ENCODE measurements at places on chromosomes 1 and 21.

GRCh38 chr1:2050793-2051682 lies 827 bp downstream of the PRKCZ start:
- no peak for DNase-seq

GRCh38 chr1:151703813-151704212 lies 12.8 kb downstream of the CELF3 start:
- no peak for DNase-seq

GRCh38 chr1:169364948-169365347 lies 2.6 kb downstream of the NME7 start:
- no peak for DNase-seq

GRCh38 chr1:116352349-116352813 lies 20.7 kb upstream of the ATP1A1 start:
- DNase-seq = no peak

GRCh38 chr1:245090491-245091090 lies 64.2 kb upstream of the KIF26B start:
- DNase-seq = no peak

DNA sequence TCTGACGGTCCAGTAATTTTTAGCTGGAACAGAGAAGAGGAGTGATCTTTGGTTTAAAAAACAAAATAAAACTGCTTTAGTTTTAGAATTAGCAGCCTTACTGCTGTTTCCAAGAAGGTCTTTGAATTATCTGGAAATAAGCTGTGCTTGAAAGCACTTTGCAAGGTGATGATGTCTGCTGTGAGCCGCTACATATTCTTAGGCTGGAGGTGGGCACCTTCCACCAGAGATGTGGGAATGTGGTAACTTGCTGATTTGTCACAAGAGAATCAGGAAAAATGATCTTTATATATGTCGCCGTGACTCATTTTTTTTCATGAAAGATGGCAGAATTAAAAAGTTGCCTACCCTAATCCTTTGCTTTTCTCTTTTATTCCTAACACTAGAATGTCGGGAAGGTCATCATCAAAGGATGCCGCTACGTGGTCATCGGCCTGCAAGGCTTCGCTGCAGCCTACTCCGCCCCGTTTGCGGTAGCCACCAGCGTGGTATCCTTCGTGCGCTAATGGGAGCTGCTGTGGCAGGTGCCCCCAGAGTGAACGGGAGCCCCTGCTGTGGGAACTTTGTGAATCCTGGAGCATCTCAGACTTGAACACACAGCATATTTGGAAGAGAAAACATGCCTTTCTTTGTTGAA lies 6.2 kb downstream of the C1orf115 start:
- no peak for DNase-seq

DNA sequence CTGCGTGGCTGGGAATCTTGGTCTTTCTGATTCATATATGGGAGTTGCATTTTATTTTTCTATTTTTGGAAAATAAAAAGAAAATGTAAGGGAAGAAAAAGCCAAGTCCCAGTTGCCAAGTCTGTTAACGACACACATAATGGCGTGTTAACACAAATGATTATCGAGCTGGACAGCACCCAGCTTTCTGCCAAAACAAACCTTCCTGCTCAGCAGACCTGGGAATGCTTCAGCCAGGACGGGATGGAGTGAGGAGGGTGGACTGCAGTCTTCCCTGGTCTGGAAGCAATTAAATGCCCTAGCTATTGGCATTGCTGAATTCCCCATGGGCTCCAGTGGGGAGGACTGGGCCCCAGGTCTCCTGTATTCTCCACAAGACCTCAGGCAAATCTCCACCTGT lies 184.2 kb upstream of the USP24 start:
- DNase-seq = no peak

DNA sequence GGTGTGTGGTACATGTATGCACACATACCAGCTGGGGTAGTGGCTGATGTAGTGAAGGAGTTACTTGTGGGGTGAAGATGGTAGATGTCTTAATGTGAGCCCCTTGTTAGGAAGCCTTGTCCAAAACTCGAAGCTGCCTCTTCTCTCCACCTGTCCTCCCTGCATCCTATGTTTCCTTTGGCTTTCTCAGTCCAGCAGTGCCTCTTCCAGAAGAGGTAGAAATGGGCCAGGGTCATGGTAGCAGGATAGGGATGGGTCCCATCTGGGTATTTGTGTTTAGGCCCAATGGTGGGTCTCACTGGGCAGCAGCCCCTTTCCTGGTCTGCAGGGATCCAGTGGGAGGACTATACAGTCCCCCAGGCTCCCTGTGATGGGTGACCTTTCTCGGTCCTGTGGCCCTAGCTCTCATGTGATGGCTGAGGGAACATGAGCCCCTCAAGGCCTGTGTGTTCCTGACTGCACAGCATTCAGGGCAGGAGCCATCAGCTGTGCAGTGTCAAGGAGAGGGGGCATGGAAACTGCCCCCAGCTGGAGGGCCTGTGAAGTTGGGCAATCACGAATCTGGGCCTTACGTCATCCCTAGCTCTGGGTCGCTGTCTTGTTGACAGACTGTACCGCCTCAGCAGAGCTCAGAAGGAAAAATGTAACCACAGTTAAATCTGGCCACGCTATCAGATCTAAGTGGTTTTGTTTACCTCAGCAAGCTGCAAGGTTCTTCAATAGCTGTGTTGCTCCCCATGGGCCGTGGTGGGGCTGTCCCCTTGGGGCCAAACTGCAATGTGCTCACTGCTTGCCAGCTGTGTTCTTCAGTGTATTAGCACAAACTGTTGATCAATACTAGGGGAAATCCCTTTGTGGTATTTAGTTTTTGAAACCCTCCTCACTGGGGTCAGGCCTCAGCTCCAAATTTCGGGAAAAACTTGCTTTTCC lies 82.7 kb downstream of the NOS1AP start:
- no peak for DNase-seq

- DNase-seq = no peak
These were observed 475.4 kb upstream of the NR5A2 start for GRCh38 chr1:199551967-199552565.

GRCh38 chr1:210298296-210298695 lies 30.4 kb upstream of the HHAT start:
- DNase-seq = no peak

GRCh38 chr1:233627376-233627775 lies 13.5 kb downstream of the KCNK1 start:
- no peak for DNase-seq

DNA sequence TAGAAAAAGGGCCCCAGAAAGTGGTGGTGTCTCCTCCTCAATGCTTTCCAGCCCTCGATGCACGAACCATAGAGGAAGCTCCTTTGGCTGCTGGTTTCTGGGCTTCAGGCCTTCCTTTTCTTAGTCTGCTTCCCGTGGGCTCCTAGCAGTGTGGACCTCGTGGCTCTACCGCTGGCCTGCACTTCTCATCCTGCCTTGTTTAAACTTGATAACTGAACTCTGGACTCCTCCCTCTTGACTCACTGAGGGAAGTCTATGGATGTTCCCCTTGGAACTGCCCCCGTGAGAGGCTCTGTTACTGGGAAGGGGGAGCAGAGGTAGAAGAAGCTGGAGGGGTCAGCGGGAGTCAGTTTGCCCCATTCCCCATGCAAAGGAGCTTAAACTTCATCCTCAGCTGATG lies 75.3 kb upstream of the WDR26 start:
- no peak for DNase-seq

DNA sequence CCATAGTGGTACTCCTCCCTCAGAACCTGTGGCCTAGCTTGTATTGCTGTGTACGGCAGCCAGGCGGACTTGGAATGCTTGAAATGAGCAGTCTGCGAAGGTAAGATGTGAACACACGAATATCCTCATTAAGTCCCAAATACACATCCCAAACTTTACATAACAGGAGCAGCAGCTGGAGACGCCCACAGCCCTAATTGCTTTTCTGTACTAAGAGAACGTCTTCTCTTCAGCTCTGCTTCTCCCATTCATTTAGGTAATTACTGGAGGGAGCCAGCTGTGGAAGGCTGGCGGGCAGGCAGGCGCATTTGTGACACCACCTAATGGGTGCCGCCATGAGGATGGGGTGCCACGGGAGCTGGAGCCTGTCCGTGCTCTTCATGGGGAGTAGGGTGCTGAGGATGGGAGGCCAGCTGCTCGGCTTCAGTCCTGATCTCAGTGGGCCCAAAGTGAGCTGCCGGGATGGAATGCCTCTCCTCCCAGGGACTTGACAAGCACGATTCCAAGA lies 66.6 kb upstream of the POU3F1 start:
- DNase-seq = no peak

GRCh38 chr1:157113106-157113505 lies 13.5 kb upstream of the ETV3L start:
- DNase-seq = no peak

DNA sequence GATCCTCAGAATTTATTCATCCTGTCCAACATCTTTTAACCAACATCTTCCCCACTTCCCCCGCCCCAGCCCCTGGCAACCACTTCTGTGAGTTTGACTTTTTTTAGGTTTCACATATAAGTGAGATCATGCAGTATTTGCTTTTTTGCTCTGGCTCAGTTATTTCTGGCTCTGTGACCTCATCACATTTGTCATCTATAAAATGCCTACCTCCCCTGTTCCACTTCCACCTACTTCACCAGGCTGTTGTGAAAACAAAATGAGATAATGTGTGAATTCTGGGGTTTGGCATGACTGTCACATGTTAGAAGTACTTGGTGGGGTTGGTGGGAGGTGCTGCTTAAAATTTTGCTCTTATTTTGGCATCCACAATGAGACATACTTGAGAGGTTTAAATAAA lies 18.4 kb downstream of the HHAT start:
- no peak for DNase-seq

- DNase-seq = no peak
These were observed 8.9 kb downstream of the MAP1LC3C start for GRCh38 chr1:241990040-241990439.

DNA sequence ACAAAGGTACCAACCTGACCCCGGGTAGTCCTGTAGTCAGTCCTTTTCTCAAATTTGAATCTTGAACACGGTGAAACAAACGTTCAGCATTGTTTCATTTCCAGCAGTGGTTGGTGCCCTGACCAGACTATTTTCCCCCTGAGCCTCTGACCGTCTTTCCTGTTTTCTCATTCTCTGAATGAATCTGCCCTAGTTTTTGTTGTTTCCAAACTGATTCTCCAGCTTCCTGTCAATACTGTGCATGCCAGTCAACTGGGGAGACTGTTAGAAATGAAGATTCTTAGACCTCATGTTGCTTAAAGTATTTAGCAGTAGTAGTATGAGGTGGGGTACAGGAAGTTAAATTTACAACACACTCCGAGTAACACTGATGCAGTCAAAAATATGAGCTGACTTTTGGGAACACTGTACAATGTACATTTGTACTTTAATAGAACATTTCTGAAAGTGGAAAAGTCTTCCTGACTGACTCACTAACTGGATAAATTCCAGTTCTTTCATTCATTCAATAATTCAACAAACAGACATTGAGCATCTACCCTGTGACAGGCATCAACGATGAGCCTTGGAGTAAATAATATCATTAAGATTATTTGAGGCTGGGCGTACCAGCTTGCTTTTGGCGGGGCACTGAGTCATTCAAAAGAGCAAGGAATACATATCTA lies 26.0 kb upstream of the ZRANB2 start:
- DNase-seq = no peak

DNA sequence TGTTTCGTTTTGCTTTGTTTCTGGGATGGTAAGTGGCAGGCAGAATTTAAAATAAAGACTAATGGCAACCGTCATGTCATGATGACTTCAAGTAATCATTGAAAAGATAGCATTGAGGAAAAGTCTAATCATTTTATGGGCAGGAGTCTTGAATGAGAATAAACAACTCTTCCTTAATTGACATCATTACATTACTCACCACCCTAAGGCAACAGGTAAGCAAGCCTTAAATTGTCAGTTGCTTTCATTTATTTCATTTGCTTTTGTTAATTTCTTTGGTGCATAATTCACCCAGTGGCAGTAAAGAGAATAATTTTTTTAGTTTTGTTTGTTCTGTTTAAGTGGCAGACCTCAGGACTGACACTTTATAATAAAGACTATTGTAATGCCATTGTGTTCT lies 669.0 kb downstream of the RWDD3 start:
- DNase-seq = no peak

DNA sequence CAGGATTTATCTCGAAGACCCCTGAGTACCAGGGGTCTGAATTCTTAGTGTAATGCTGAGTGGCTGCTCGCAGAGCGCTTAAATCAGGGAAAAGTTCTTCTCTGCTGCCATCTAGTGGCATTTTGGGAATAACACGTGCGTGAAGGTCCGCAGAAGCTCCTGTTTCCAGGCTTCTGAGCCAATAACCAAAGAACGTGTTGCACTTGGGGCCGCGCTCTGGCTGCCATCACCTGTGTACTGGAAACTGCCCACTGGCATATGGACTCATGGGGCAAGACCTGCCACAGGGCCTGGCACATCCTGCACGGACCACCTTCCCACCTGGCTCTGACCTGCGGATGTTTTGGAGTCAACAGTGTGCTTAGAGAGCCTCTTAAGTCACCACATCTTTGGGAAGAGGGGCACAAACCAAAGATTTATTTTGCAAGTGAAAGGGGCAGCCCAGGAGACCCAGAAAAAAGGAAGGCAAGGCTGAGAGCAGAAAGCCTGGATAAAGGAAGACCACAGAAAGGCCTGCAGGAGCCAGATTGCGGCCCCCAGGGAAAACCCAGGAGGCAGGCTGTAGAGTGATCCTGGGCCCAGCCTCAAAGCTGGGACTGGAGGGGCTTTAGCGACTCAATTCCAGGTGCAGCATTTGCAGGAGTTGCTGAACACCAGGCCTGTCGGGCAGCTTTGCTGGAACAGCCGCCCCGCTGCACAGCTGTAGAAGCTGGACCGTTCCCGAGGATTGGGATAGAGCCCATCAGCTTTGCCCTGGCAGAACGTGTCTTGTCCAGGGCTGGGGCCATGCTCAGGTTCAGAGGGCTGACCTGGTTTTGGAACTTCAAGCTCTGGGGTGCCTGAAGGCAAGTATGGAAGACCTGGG lies 13.0 kb downstream of the CHIT1 start:
- no peak for DNase-seq

GRCh38 chr1:76153841-76154205 lies 79.3 kb downstream of the ST6GALNAC3 start:
- no peak for DNase-seq

DNA sequence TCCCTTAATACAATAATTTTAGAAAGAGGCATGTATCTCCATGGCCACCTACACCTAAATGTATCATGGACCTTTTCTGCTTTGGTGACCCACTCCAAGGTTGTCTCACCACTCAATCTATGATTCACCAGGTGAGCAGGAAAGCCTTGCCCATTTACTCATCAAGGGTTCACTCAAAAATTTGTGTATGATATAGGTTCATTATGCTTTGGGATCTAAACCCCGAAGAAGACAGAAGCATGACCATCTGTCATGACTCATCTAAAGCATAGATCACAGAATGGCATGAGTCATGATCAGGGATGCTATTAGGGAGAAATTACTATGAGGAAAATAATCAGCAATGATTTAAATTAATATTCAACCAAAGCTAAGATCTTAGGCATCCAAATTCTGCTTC lies 38.5 kb downstream of the PYHIN1 start:
- DNase-seq = no peak

DNA sequence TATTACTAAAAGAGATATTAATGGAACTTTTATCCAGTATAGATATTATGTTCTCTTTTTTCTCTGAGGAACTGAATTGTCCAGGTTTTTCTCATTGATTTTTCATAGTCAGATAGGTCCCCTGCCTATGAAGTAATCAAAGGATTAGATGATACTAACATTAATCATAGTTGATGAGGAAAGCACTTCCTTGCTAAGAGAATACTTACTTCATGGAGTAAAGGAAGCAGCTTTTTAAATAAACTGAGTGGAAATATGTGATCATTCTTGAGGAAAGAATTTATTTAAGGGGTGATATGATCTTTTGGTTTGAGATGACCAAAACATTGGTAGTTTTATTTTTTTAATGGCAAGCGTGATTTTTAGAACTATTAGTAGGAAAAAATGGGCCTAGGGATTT lies 58.9 kb downstream of the SWT1 start:
- no peak for DNase-seq

Measured in T-helper 22 cell (primary cell).